Suprapubic skin (tissue), 4 donors: ENCODE measurements at places on chromosomes 7 and 10. TPM values are rescaled to one million over a fixed set of nuclear protein-coding genes. Genes with fewer than 3 reads are reported as not detected.

The LIPN gene
- total RNA-seq, result 42.8 TPM

The MICALL2 gene
- total RNA-seq, result 15.7 TPM

The DGKI gene
- 2.1 TPM for total RNA-seq

The CYP3A7 gene
- not detected for total RNA-seq

The FAM24B gene
- 4.5 TPM for total RNA-seq
